Left hindlimb (tissue), 1 donor: ENCODE measurements at places on chromosomes 1 and 21.

- DNase-seq = no peak
Measured at GRCh38 chr1:5120559-5120958, 466.1 kb downstream of the AJAP1 start.

- no peak for DNase-seq
Measured at GRCh38 chr1:168164771-168165170, 14.0 kb upstream of the TIPRL start.

DNA sequence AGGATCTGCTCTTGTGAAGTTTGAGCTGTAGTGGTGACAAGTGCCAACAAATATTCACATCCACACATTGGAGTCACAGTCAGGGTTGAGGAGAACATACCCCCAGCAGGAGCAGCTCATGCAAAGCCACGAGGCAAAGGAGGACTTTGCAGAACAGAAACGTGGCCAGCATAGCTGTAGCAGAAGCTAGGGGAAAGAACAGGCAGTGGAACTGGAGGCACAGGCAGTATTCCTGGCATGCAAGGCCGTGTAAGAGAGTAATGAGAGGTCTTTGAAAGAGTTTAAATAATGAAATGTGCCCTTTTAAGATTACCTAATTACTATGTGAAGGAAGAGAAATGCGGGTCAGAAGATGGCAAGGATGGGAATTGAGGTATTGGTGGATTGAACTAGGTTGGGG lies 40.9 kb upstream of the IKBKE start:
- DNase-seq = no peak

DNA sequence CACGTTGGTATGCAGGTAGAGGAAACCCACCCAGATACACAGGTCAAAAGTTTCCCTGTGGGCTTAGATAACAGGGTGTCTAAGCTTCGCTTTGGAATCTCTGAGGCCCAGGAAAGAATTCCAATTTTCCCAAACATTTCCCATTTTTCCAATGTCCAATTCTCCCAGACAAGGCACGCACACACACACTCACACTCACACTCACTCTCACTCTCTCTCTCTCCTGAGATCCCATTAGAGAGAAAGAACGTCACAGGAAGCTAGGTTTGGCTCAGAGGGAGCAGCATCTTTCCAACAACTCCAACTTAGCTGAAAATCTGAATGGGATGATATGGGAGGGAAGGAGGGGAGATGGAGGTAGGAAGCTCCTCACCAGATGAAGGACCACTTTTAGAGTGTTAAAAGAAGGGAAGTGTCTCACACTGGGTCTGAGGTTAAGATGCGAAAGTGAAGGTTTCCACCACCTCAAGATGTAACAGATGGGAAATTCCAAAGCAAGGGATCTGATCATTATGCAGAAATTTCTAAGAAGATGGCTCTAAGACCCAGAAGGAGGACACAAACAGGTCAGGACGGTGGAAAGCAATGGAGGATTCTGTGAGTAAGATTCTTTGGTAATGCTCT lies 63.5 kb downstream of the GNG12 start:
- DNase-seq = no peak

DNA sequence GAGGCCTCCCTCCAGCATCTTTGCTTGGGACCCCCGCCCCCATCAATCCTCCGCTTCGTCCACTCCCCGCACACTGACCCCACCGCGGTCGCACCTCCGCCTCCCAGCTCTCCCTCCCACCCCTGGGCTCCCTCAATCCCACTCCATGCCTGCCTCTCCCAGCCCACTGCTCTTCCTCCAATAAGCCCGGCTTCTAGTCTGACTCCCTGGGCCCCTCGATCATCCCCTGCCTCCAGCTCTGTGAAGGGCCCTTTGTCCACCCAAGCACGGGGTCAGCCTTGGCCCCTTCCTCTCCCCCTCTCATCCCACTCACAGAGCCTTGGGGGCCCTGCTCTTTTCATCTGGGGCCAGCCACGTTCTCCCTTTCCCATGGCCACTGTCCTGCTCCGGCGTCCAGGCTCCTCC lies 1.5 kb upstream of the TMEM200B start:
- DNase-seq = peak; percentile 55

DNA sequence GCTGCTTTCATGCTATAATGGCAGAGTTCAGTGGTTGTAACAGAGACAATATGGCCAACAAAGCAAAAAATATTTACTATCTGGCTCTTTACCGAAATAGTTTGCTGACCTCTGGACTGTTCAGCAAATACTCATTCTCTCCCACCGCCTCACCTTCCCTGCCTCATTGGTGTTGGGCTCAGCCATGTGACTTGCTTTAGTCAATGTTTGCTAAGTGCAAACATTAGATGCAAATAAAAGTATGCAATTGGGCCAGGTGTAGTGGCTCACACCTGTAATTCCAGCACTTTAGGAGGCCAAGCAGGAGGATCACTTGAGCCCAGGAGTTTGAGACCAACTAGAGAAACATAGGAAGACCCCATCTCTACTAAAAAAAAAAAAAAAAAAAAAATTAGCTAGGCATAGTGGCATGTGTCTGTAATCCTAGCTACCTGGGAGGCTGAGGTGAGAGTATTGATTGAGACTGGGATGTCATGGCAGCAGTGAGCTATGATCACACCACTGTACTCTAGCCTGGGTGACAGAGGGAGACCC lies 55.1 kb downstream of the RPL5 start:
- DNase-seq = no peak
